Amygdala (tissue), 56 donors: ENCODE measurements at places on chromosomes 4 and X.

- DNase-seq, result no peak
Observed at GRCh38 chr4:101853691-101854090, 63.2 kb downstream of the BANK1 start.

GRCh38 chrX:101108284-101108683 lies 10.3 kb downstream of the CENPI start:
- DNase-seq, result no peak

GRCh38 chr4:13527192-13527980 lies 16.9 kb downstream of the NKX3-2 start:
- DNase-seq, result no peak

- DNase-seq, result no peak
Observed at GRCh38 chrX:103614999-103615398, 7.2 kb downstream of the TCEAL3 start.

DNA sequence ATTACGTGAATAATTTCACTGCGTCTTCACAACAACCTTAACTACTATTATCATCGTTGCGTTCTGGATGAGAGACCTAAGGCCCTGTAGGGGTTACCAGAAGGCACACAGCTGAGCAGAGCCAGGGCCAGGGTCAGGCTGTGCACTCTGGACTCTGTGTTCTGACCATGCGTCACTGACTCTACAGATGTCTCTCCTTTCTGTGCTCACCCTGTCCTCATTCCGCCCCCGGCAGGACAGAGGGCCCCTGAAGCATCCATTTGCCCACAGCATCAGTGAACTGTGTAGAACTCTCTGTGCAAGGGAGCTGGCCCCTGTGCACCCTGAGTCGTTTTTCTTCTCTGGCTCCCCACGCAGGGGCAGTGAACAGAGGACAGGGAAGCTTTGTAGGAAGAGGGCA lies 21.3 kb downstream of the GPKOW start:
- no peak for DNase-seq

DNA sequence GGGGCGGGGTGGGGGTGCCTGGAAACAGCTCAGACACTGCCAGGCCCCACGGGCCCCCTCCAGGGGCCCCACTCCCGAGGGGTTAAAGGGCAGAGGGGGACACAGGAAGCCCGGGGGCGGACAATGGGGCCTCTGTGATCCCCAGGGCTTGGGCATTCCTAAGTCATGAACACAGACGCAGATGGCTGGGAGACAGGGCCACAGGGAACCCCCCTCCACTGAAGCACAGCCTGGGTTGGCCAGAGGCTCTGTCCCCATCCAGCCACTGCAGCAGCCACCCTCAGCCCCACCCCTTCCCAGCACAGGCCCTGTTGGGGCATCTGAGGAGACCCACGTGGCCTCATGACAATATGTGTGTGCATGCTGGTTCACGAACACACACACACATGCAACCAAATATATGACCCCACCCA lies 3.9 kb downstream of the L1CAM start:
- no peak for DNase-seq

- no peak for DNase-seq
Observed at GRCh38 chrX:154135458-154136229, 8.4 kb upstream of the OPN1LW start.

- no peak for DNase-seq
Observed at GRCh38 chr4:16670727-16671126, 227.7 kb downstream of the LDB2 start.

GRCh38 chr4:169601016-169601771 lies 11.2 kb downstream of the NEK1 start:
- no peak for DNase-seq
